ENCODE measurements at places on chromosomes 5 and 9.

DNA sequence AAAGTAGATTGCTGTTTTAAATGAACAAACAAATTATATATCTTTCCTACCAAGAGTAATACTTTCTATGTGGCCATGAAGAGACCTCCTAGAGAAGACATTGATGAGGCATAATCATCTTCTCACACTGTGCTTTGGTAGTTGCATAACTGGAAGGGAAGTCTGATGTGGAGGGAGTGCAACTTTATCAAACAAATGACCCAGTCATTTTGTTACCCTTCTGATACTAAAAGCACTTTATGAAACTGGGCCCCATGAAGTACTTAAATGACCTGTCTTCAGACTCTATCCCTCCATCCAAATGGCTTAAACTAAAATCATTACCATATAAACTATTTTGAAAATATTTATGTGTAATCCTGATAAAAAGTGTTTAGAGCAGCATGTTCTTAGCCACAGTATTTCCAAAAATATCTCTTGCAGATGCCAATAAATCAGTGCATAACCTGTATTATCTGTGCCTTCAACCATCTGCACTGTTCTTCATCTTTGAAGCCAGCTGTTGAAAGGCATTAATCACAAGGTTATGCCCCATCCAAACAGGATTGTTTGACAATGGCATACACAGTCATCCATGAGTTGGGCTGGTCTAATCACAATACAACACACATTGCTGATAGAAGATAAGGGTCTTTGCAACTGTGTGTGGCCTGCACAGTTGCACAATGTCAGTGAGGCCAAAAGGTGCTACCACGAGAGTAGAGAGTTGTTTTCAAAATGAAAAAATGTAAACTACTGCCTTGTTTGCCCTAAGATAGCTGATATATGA, 31.9 kb upstream of the MIER3 start:
- ATAC-seq, result peak; percentile 66

- ATAC-seq, result no peak
Measured at GRCh38 chr5:15191012-15191411, 309.0 kb upstream of the FBXL7 start.

- ATAC-seq, result no peak
Measured at GRCh38 chr9:79701651-79702050, 129.9 kb downstream of the TLE4 start.

GRCh38 chr5:72938206-72938605, 17.6 kb upstream of the FCHO2 start:
- no peak for ATAC-seq

- peak; percentile 76 for ATAC-seq
Measured at GRCh38 chr9:20582150-20582549, 40.1 kb downstream of the MLLT3 start.

DNA sequence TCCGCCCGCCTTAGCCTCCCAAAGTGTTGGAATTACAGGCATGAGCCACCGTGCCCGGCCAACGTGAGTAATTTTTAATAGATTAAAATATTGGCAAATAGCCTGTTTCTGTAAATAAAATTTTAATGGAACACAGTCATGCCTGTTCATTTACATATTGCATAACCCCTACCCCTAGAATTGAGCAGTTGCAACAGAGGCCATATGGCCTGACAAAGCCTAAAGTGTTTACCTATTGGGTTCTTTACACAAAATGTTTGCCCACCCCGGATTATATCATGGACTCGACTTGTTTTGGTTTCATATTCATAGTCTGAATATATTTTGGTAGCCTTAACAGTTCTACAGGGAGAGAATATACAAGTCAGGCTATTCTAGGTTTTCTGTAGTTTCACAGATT, 5.3 kb downstream of the NSA2 start:
- no peak for ATAC-seq

DNA sequence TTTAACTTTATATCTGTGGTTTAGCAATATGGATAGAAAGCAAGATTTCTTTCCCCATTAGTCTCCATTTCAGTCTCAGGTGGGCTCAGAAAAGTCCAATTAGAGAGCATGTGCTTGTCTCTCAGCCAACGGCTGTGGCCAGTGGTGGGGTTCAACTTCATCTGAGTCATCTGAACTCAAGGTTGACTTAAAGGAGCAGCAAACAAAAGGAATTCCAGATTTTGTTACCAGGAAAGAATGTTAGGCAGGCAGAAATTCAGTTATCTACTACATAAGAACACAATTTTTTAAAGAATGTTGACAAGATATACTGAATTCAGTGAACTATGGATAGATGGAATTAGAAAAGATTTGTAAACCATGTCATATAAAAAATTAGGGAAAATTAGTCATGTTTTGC, 784.1 kb downstream of the MAT2B start:
- ATAC-seq, result no peak

GRCh38 chr5:137594717-137595116, 95.6 kb upstream of the SPOCK1 start:
- ATAC-seq, result no peak

- ATAC-seq, result no peak
Measured at GRCh38 chr5:34737731-34738130, 81.6 kb downstream of the RAI14 start.

- peak; percentile 23 for ATAC-seq
Measured at GRCh38 chr9:131275332-131276093, 797 bp downstream of the FAM78A start.

DNA sequence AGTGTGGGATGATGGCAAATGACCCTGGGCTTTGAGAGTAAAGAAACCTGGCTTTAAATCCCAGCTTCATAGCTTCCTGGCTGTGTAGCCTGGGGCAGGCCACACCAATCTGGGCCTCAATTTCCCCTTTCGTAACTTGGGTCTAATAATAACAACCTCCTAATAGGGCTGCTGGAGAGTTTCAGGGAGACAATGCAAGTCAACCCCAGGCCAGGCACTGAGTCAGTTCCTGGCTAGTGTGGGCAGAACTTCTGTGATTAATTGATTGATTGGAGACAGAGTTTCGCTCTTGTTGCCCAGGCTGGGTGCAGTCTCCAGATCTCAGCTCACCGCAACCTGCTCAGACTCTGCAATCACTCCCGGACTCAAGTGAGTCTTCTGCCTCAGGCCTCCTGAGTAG, 3.3 kb upstream of the SH2D3C start:
- no peak for ATAC-seq

DNA sequence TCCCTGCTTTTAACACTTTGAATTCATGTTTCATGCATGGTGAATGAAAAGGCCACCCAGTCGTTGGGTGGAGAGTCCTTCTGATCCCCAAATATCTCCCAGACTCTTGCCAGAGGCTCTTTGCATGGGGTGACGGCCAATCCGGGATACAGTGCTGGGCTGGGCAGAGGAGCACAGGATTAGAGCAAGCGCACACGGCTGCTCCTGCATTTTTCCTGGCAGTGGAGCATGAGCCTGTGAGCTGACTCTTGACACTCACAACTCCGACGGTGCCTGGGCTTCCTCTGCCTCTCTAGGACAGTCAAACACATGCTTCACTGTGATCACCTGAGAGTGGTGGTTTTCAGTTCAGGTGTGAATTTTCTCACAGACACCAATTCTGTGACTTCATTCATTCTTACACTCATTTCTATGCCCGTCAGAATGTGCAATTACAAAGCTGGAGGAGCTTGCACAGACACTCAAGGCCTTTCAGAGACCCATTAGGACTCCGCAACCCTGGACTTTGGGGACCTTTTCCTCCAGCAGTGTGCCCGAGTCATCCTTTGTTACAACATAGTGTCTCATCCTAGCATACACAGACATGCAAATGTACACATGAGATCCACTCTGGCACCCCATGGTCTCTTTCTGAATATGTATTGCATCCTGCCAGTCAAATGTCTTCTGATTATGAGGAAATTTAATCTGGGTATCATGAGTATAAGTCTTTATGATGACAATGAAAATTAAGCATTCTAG, 206.6 kb downstream of the ICE1 start:
- ATAC-seq, result no peak

- no peak for ATAC-seq
Measured at GRCh38 chr9:116137581-116137980, 16.0 kb upstream of the PAPPA start.

DNA sequence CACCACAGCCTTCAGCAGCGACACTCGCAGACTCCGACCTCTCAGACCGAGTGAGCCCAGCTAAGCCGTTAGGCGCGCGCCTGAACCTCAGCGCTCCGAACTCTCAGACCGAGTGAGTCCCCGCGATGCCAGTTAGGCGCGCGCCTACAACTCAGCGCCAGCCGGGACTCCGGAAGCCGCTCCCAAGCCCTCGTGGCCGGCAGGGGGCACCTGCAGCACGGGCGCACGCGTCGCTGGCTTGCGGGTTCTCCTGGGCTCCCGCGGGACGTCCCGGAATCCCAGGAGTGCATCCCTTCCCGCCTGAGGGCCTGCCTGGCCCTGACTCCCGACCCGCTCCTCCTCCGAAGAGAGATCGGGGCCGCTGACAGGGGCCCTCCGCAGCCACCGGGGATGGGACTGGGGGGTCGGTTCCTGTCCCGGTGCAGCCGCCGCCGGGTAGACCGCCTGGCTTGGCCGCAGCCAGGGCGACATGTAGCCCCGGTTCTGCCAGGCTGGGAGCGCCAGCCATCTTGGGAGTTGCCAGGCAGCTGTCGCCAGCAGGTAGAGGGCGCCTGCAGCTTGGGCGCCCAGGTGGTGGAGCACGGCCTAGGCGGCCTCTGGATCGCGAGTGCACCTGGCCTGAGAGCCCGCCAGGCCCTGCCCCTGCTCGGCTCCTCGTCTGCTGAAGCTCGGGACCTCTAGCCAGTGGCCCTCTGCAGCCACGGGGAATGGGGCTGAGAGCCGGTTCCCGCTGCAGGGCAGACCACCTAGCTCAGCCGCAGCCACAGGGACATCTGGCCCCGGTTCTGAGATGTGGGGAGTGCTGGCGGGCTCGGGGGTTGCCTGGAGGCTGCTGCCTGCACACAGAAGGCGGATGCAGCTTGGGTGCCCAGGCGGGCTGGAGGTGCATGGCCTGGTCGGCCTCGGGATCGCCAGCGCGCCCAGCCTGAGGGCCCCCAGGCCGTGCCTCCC, at the start of gene ANKRD18A:
Gene ANKRD18A, minus strand, starts transcription at position 114 of the 951 bp plus-strand sequence. CDS start 311 bp downstream, outside the sequence.
- peak; percentile 83 for ATAC-seq

GRCh38 chr9:95515272-95516113, 1.3 kb downstream of the PTCH1 start:
- ATAC-seq, result peak; percentile 39

DNA sequence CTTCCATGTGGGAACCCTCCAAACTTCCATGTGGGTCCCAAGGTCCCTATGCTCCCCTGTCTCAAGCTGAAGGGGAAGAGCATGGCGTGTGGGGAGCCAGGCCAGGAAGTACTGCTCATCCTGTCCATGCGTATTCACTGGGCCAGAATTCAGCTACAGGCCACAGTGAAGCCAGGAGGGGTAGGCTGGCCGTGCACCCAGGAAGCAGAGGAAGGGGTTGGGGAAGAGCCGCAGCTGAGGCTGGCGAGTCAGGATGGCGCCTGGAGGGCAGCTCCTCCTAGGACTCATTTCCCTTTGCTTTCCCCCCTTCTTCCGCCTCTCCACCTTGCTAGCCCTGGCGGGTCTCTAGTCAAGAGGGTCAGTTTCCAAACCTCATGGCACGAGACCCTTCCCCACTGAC, 57.4 kb downstream of the ROPN1L start:
- no peak for ATAC-seq

- ATAC-seq, result no peak
Measured at GRCh38 chr9:134963546-134963945, 45.8 kb upstream of the FCN1 start.

DNA sequence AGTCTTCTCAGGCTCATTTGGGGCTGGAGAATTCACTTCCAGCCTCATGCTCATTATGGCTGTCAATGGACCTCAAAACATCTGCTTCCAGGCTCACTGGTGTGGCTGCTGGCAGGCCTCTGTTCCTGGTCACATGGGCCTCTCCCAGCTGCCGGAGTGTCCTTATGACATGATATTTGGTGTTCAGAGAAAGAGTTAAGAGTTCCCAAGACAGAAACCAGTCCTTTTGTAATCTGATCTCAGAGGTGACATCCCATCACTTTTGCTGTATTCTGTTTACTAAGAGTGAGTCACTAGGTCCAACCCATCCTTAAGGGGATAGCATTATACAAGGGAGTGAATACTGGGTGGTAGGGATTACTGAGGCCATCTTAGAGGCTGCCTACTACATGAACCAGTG, 104.6 kb downstream of the CACNA1B start:
- no peak for ATAC-seq

DNA sequence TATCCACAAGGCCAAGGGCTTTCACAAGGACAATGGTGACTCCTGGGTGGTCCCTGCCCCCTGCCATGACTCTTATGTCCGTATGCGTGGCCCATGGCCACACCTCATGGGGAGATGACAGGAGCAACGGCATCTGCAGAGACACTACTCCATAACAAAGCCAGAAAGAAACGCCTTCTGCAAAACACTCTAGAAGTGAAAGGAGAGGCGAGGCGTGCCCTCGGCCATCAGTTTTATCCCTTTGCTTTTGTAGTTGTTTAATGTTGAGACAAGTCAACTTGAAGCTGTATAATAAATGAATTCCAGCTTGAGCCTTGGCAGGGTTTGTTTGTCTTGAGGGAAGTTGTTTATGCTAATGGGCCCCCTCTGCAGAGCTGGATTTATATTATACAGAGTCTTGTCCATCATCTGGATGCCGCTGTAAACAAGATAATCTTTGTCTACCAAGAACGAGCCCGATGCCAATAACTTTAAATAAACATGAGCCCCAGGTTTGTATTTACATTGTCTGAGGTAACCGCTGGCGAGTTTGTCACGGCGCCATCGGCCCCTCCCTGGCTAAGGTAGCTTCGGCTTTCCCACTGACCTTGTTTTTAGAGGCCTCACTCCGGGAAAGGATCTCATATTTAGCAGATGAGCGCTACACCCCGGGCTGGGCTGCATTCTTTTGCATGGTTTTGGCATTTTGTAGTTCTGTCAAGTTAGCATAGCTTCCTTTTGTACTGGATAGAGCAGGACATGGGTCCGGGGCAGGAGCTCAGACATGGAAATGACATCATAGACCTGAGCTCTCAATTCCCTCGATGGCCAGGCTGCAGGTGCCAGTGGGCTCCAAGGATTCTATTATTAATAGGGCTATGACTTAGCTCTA, 165.3 kb downstream of the ERCC6L2 start:
- no peak for ATAC-seq

GRCh38 chr9:131382850-131383729, 10.8 kb upstream of the PRRC2B start:
- no peak for ATAC-seq

- ATAC-seq, result no peak
Measured at GRCh38 chr9:25442526-25442925, 235.7 kb downstream of the TUSC1 start.

- no peak for ATAC-seq
Measured at GRCh38 chr5:94778732-94779131, 160.3 kb downstream of the SLF1 start.

DNA sequence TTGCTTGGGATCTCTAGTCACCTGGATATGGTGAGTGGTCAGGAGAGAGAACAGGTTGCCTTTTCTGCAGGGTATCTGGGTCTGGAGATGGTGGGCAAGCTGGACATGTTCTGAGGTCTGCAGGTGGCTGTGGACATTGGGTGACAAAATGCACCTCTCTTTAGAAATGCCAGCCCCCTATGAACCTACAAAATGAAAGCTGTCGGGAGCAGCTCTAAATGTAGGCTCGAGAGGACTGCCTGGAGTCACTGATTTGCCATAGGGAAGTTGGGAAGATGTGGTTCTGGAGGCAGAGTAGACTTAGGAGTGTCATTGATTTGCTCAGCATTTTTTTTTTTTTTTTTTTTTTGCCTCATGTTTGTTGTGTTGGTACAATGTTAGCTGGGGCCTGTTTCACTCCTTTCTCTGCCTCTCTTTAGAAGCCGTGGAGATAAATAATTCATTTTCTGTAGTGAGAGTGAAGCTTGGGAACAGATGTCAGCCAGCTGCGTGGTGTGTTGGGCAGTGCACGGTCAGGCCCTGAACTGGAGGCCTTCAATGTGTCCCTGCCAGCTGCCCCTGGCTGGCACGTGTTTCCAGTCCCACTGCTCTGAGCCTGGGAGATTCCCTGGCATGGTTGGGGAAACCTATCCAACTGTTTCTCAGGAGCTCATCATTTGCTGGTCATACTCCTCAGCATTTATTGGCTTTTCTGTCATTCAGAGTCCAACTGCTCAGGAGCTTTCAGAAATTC, 5.4 kb downstream of the RGS3 start:
- ATAC-seq, result no peak

Data from activated T-helper 17 cell treated with anti-CD3 and anti-CD28 coated beads, Interleukin-2, amount 50 U/mL, for 72 hours (primary cell).